Epithelial cell of umbilical artery (primary cell): ENCODE measurements at places on chromosomes 1 and 21. TPM values are rescaled to one million over a fixed set of nuclear protein-coding genes. Genes with fewer than 3 reads are reported as not detected.

The C1QTNF12 gene
- total RNA-seq: 0.32 and 0.76 TPM in 2 replicates

The HRNR gene
- total RNA-seq: not detected in 2 replicates

The ST6GALNAC3 gene
- total RNA-seq: 17.9 and 28.0 TPM in 2 replicates

The GREM2 gene
- total RNA-seq: not detected in 2 replicates

The STYXL2 gene
- total RNA-seq: not detected in 2 replicates

The SH3D21 gene
- total RNA-seq: 0.91 and 0.97 TPM in 2 replicates

The MYCL gene
- total RNA-seq: 1.4 and 2.3 TPM in 2 replicates

The PPIH gene
- total RNA-seq: 46.7 and 47.4 TPM in 2 replicates

The CTSE gene
- not detected in 2 replicates for total RNA-seq

The TATDN3 gene
- total RNA-seq: 16.6 and 26.9 TPM in 2 replicates
